ENCODE measurements at places on chromosomes 2 and 18.

DNA sequence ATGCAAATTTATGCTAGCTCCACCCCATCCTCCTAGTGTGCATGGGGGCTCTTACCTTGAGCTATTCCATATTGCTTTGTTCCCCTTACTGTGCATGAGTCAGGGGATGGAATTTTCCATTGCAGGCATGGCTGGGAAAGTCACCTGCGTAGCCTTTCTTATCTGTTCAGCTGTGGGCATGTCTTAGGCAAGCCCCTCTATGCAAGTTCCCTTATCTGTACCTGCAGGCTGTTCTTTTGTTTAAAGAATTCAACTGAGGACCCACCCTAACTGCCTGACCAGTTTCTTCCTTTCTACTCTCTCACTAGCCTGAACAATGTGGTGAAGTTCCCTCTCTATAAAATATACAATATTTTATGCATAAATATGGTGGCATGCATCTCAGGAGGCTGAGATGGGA, 54.2 kb upstream of the CDCA7 start:
- no peak for DNase-seq

GRCh38 chr2:126154256-126154785, 501.6 kb upstream of the GYPC start:
- DNase-seq, result no peak

- no peak for DNase-seq
These were observed 740.3 kb downstream of the SATB2 start for GRCh38 chr2:198717451-198717850.

DNA sequence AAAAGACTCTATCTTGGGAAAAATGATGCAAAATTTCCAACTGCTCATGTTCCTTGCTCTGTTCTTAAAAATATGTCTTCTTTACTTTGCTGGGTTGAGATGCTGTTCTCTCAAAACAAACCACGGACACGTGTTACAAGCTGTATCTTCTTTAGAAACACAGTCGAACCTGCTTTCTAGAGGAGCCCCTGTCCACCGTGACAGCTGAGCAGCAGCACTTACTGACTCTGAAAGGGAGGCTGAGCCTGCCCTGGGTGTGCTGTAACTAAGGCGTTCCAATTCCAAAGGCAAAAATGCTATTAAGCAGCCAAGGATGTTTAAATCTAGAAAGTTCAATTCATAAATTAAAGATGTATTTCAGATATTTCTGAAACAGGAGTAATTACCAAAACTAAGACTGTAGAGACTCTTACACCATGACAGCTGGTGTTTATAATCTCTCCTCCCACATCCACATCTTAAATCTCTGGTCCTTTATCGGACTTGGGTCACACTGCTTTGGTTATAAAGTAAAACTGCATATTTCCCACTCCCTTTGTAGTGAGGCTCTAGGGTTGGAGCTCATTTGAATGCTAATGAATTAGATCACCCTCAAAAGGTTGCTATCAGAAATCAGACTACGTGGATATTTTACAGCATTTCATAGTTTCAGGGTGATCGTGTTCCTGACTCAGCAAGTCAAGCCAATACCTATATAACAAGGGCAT, 281.2 kb upstream of the LYPD1 start:
- DNase-seq, result no peak

DNA sequence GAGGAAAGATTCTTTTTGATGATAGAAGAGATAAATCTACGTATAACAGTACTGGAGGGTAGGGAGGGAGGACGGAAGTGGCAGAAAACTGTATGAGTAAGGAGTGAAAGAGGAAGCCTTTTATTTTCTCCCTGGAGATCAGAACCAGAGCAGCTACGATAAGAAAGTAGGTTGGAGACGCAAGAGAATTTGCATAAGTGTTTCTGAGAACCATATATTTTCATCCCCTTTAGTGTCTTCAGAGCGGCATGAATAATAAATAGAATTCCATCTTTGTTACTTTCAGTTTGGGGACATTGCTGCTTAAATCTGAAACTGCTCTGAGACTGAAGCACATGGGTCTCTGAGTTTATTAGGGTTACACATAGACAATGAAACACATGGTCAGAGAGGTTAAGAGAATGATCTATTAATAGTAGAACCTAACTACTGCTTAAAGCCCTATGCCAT, 230.2 kb upstream of the TNP1 start:
- no peak for DNase-seq

- no peak for DNase-seq
These were observed 402.7 kb upstream of the FSIP2 start for GRCh38 chr2:185335879-185336278.

GRCh38 chr2:181959508-181959907, 26.1 kb upstream of the PPP1R1C start:
- no peak for DNase-seq

DNA sequence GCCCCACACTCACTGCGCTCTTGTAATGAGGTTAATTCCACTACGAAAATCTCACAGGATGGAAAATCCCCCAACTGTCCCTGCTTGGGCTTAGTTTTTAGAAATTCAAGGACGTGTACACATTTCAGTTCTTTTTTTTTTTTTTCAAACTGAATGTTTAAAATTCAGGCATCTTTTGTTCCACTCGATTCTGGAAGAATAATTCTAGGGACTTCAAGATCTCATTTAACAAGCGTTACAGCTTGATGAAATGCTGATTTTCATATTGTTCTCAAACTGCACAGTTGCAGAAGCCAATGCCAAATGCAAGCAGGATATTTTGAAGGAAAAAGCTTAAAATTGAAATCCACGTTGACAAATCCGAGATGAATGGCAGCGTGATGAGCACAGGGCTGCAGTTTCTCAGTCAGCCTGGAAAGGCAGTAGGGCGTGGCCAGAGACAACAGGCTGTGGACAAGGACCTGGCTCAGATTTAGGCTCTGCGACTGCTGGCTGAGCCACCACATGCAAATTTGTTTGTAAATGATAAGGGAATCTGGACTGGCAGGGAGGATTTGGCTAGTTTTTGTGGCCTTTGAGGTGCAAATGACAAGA, 128.1 kb upstream of the MYCN start:
- DNase-seq, result no peak

DNA sequence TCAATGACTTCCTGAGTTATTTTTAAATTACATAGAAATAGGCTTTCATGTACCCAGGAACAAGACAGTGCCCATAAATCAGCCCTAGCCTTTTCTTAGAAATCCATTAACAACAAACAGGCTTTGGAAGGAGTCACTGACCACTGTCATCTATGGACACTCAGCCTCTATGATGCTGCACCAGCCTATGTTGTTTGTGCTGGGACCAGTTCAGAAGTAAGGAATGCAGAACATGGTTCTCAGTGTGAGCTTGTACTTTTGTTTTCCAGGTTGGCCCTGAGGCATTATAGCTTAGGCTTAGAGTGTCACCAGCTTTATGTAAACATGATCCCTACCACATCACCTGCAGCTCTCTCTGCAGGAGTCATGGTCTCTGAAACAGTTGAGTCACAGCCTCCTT, 335.7 kb upstream of the CDH7 start:
- no peak for DNase-seq

DNA sequence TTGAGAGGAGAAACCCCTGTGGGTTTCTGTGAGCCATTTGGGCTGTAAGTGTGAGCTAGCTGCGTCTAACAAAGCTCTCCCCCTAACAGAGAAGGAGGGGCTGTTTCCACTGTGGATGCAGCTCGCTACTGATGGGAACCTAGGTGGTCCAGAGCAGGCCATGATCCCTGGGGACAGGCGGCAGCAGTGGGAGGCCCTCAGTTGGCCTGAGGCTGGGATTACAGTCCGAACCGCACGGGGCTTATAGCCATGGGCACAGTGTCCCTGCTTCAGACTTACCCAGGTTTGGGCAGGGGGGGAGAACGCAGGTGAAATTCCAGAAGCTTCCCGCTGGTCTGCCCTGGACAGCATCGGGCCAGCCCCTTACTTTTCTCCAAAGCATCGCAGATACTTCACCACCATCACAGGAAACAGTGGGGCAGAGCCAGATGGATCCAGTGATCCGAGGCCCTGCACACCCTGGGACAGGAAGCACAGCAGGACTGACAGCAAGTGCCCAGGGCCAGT, 139.4 kb downstream of the SEPTIN10 start:
- DNase-seq, result no peak

- DNase-seq, result peak; percentile 91
These were observed 1.7 kb upstream of the FOSL2 start for GRCh38 chr2:28390746-28391563.

GRCh38 chr18:35088921-35089320, 47.7 kb downstream of the MAPRE2 start:
- DNase-seq, result no peak

GRCh38 chr2:163601377-163601776, 134.4 kb downstream of the FIGN start:
- no peak for DNase-seq

GRCh38 chr18:80035997-80036396, 1.8 kb downstream of the RBFA start:
- no peak for DNase-seq

DNA sequence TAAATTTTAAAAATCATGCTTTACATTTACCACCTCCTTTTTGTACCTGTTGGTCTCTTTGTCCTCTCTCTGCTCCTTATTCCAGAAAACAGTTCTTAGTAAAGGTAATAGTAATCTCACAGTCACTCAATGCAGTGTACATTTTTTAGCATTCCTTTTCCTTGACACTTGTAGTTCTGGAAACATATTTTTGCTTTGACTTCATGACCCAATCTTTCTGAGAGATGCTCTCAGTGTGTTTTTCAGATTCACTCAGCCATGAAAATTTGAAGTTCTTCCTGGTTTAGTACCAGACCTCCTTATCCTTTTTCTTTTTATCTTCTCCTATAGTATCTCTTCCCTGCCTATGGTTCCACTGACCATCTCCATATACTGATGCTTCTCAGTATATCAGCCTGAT, 747.5 kb upstream of the ZEB2 start:
- DNase-seq, result no peak

- DNase-seq, result no peak
These were observed 496.8 kb upstream of the ZEB2 start for GRCh38 chr2:145016711-145017110.

GRCh38 chr18:34893239-34893638, 148.0 kb upstream of the MAPRE2 start:
- no peak for DNase-seq

DNA sequence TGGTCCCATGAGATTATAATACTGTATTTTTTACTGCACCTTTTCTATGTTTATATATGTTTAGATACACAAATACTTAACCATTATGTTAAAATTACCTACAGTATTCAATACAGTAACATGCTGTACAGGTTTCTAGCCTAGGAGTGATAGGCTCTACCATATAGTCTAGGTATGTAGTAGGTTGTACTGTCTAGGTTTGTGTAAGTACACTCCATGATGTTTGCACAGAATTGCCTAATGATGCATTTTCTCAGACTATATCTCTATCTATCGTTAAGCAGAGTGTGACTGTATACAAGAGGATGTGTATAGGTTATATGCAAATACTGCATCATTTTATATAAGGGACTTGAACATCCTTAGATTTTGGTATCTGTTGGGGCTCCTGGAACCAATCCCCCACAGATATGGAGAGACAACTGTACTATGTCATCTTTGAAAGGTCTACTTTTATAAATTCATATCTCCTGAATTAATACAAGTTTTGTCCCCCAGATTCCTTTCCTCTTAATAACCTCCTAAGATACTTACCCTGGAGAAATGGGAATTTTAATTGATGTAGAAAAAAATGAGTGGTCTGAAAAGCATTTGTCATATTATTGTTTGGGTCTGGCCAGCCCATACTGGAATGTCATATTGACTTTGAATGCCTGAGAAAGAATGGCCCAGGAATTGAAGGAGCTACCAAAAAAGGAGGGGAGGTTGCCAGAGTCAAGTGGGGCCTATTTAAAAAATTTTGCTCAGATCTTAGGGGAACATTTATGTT, 36.6 kb downstream of the EHBP1 start:
- DNase-seq, result no peak

DNA sequence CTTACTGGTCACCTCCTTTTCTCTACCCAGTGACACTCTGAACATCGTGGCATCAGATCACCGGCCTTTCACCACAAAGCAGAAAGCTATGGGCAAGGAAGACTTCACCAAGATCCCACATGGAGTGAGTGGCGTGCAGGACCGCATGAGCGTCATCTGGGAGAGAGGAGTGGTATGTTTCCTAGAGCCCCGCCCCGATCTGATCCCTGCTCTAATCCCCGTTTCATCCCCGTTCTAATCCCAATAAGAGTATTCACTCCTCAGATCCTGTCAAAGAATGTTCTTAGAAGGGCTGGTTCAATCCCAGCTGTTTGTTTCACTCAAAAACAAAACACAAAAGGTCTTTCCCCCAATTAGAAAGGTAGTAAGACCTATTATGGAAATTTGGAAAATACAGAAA, 30.4 kb upstream of the MAPRE3 start:
- no peak for DNase-seq

DNA sequence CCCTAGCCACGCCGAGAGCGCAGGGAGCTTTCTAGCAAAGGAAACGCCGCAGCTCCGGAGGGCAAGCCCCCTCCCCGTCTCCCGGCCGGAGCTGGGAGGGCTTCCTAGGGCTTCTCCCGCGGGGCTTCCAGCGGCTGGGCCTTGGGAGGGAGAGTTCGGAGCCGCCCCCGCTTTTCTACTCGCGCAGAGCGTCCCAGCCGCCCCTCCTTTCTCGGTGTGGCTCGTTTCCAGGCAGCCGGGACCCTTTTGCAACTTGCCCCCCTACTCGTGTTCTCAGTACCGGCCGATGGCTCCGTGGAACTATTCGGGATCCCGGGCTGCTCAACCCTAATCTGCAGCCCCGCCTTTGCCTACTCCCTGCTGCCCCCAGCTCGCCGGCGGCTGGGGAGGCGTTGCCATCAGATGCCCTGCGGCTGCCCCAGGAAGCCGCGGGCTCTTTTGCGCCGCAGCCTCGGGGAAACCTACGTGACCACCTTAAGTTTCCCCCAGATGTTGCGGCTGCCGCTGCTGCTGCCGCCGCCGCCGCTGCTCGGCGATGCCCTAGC, 1.5 kb upstream of the NR4A2 start:
- DNase-seq, result peak; percentile 70

DNA sequence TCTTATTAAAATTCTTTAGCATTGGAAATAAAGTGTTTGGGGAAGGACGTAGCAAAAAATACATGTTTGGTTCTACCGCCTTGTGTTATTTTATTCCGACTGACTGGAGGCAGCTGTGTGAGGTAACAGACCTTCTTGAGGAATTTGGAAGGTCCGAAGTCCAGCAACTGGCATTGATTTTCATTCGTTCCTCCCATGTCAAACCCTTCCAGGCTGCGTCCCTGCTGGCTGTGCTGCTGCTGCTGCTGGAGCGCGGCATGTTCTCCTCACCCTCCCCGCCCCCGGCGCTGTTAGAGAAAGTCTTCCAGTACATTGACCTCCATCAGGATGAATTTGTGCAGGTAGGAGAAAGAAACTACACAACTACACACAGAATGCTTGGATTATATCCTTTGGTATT, 21.8 kb downstream of the CNDP1 start:
- peak; percentile 84 for DNase-seq

- DNase-seq, result no peak
These were observed 39.5 kb upstream of the ARL4C start for GRCh38 chr2:234536178-234536965.

- no peak for DNase-seq
These were observed 50.4 kb downstream of the POLR1A start for GRCh38 chr2:86055314-86055713.

- no peak for DNase-seq
These were observed 31.4 kb downstream of the POLR1A start for GRCh38 chr2:86074256-86074655.

GRCh38 chr2:197079832-197080555, 153.5 kb upstream of the PGAP1 start:
- DNase-seq, result peak; percentile 8

GRCh38 chr2:208783184-208783583, 376.6 kb downstream of the PTH2R start:
- DNase-seq, result peak; percentile 32

GRCh38 chr2:29910960-29911359, 10.4 kb downstream of the ALK start:
- no peak for DNase-seq

All from small intestine (tissue), 16 donors.